Mucosa of descending colon (tissue), 3 donors: ENCODE measurements at places on chromosomes 4 and X.

GRCh38 chr4:90904021-90904420 is 776.8 kb downstream of the CCSER1 start:
- DNase-seq: no peak

DNA sequence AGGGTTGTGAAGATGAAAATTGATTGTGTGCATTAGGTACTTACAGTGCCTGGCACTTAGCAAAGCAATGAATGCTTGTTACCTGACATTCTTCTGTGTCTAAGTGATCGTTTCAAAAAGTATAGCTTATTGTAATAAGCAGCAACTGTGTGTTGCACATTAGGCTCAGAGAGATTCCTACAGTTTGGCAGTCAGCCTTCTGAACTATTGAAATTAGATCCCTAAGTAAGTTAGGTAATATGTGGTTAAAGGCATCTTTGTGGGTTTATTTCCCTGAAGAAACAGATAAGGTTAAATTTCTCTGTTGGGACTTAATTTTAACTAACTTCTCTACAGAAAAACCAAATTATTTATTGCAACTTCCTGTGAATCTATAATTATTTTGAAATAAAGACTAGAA is 93.4 kb downstream of the REPS2 start:
- DNase-seq: no peak

GRCh38 chr4:102579794-102580462 is 78.8 kb downstream of the NFKB1 start:
- DNase-seq: no peak

- no peak for DNase-seq
Observed at GRCh38 chr4:186472948-186473347, 82.4 kb downstream of the MTNR1A start.

DNA sequence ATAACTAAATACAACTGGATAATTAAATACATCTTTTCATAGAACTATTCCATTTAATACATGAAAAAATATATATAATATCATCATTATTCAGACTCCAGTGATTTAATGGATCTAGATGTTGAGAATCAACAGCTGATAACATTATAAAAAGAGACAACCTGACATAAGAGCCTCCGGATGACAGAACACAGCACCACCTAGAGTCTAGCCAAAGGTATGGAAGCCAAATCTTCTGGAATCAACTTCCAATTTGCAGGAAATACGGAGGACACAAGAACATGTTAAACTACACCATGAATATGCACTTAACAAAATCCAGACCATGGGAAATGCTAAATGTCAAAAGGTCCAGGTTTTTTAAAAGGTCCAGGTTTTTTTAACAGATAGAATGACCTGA is 55.0 kb downstream of the LRBA start:
- no peak for DNase-seq

DNA sequence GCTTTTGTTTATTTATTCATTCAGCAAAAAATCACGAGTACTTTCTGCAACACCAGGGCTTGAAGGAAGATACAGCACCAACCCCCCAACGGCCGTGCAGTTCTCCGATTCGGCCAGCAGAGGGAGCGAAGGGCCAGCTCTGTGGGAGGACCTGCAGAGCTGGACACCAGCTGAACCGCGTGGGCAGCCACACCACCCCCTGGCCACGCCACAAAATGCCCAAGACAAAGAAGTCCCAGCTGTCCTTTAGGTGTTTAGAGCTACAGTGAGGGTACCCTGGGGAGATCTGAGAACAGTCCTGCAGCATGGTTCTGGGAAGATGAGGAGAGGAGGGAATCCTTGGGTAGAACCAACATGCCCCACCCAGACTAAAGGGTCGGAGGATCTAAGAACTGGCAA is 83.1 kb downstream of the RELL1 start:
- DNase-seq: peak; percentile 91

DNA sequence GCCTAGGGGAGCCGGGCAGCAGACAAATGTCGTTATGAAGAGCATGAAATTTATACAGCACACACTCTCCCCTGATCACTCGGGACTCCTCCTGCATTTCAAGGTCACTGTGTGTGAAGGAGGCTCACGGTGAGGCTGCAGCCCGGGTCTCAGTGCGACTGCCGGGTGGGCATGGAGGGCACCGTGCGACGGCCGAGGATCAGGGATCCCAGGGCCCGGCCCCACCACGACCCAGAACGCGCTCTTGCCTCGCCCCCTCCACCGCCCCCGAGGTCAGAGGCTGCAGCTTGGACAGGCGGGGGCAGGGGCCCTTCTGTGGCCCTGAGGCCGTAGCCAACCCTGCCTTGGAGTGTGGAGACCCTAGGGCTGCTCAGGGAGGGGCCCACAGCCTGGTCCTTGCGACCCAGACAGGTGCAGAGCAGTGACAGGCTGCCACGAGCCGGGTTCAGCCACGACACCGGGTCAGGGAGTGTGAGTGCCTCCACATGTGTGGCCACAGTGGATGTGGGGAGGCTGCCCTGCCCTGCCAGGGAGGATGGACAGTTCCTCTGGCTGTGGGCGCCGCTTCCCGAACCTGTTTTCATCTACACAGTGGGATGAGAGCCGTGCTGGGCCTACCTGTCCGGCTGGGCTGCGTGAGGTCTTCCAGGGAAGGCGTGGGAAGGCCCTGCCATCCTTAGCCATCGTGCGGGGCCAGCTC is 89.3 kb upstream of the NKX1-1 start:
- no peak for DNase-seq

- DNase-seq: no peak
Observed at GRCh38 chr4:7464259-7464655, 29.5 kb upstream of the PSAPL1 start.

GRCh38 chr4:14302021-14302420 is 674.5 kb upstream of the BOD1L1 start:
- DNase-seq: no peak

DNA sequence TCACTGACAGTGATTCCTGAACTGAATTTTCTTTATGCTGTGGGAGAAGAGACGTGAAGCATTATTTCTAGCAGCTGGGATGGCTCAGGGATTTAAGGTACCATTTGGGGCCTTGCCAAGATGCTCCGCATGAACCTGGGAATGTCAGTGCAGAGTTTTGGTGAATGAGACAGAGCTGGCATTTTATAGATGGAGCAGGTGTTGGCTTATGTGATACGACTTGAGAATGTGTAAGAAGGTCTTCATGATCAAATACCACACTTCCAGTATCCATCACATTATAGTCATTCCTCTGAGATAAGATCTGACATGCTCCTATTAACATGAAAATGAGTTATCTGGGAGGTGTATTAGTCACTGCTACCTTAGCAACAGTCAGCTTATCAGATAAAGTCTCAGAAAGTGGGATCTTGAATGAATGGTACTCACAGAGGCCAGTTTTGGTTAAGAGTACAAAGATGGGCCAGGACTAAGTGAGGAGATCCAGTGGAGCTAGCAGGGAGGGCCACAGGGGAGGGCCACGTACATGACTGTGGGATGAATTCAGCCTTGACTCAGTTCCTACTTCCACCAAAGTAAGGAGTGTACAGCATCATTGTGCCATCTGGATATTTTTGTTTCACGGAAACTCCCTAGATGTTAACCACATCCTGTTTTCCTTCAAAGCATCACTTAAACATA is 116.7 kb downstream of the SPCS3 start:
- no peak for DNase-seq

DNA sequence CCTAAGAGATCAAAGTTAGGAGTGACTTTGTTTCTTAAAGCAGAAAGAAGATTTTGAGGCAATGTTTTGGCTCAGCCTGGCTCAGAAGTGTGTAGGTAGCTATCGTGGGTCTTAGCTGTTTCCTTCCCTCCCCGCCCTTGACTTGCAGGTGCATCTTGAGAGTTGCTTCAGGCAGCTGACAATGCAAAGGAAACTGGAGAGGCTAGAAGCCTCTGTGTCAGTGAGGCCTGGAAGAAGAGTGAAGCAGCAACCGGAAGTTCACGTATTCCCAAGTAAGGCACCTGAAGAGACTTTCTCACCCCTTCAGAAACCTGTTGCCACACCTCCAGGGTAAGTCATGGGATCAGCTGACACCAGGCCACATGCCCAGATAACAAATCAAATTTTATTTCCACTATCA is 10.6 kb upstream of the XKRX start:
- no peak for DNase-seq

GRCh38 chr4:186058980-186059316 is 10.0 kb upstream of the TLR3 start:
- no peak for DNase-seq

DNA sequence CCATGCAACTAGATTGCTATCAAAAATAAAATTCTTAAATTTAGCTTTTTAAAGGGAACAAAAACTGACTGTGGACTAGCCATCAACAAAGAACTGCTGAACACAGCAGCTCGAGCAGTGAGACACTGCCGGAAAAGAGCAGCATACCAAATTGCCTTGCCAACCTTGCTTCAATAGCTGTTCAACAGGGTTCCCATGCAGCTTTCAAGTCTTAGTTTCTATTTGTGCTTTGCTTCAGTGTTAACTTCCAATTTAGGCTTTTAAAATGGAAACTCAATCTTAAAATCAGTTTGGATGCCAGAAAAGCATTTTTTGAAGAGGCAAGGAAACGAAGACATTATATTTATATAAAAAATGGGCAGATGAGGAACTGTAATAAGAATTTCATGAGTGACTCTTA is 463.4 kb upstream of the MAGEB18 start:
- DNase-seq: no peak

- DNase-seq: no peak
Observed at GRCh38 chr4:137343221-137343620, 189.1 kb downstream of the PCDH18 start.

DNA sequence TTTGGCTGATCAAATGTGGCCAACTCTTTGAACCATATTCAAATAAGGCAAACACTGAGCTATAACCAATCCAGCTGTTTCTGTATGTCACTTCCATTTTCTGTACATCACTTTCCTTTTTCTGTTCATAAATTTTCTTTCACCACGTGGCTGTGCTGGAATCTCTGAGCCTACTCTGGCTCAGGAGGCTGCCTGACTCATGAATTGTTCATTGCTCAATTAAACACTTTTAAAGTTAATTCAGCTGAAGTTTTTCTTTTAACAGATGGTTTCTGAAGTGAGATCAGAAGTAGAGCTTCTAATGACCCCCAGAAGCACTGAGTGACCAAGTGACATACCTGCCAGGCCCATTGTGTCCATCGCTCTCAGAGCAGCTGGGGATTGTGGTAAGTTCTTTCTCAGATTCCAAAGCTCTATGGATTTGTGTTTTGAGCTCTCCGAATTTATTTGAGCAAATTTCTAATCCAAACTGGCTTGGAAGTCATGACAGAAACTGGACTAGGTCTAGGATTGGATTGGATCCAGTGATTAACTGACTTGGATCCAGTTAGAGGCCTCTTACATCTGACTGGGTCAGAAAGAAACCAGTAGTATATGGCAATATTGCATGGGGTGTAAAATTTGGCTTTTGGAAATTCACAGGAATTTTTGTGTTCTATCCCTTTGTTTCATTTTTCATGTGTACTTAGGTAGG is 121.2 kb upstream of the BANK1 start:
- DNase-seq: no peak

DNA sequence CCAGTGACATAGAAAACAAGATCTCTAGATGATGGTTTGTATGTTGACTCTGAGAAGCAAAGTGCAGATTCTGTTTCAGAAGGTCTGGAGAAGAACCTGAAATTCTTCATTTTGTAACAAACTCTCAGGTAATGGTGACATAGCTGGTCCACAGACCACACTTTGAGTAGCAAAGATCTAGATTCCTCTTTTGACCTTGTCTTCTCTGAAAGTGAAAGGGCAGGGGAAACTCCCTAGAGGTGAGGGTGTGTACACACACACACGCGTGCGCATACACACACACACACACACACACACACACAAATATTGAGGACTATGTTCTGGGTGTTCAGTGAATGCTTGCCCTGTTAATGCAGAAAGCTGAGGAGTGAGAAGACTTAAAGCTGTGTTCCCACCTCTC is 110.1 kb downstream of the NHSL2 start:
- no peak for DNase-seq

GRCh38 chrX:105527759-105528158 is 294.6 kb upstream of the NRK start:
- DNase-seq: no peak

- DNase-seq: no peak
Observed at GRCh38 chrX:49000636-49001035, 1.4 kb downstream of the GRIPAP1 start.
